ENCODE measurements at places on chromosomes 1 and 21.
A peak's percentile ranks its signal among the peaks of the same experiment; 100 is the strongest.

- peak; percentile 49 for DNase-seq
These were observed 143.7 kb downstream of the DNM3 start for GRCh38 chr1:171984850-171985485.

DNA sequence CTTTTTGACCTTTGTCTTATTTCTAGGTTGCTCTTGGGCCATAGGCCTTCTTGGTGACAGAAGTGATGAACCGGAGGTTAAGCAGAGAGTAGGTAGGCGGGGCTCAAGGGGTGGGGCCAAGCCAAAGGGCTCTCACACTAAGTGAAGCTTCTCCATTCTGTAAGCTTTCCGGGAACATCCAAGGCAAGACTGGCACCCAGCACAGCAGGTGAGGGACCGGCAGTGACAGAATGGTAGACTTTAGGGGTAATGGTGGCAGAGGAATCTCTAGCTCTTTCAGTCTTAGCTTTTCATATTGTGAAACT, at the start of gene TNFAIP8L2:
Gene TNFAIP8L2 (plus strand): TSS at position 135 of the 305 bp plus-strand sequence. CDS start 2,049 bp downstream, outside the sequence.
- DNase-seq = peak; percentile 77

DNA sequence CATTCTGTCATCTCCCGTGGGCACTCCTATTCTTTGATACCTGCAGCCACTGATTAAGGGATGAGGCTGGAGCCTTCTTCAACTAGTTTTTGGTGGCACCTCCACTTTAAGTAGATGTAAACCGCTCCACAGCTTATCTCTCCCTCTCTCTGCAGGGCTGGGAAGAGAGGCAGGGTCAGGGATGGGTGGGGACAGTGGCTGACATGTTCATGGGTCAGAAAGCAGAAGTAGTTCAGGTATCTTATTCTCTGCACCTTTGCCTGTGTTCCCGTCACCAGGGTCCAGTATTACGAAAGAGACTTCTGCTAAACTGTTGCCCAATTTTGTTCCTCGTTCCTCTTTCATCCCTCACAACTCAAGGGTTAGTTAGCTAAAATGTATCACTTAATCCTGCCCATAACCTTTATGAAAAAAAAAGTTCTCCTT, 51.7 kb upstream of the EDEM3 start:
- DNase-seq = peak; percentile 31

DNA sequence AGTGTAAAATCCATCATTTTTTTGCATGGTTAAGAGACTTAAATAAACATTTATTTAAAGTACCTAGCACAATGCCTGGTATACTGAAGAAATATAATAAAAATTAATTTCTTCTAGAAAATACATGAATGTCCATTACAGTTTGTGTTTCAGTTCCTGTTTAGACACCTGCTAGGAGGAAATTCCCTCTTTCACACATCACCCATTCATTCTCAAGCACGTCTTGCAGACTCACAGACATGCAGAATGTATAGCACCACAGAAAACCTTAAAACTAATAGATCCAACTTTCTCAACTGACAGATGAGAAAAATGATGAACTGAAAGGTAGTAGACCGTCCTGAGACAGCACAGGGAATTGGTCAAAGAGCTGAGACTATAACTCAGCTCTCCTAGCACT, 172.2 kb upstream of the C8B start:
- no peak for DNase-seq

- DNase-seq = no peak
These were observed 226.6 kb downstream of the RERE start for GRCh38 chr1:8590721-8591351.

- DNase-seq = no peak
These were observed 1.9 kb downstream of the OR2B11 start for GRCh38 chr1:247456021-247456420.

DNA sequence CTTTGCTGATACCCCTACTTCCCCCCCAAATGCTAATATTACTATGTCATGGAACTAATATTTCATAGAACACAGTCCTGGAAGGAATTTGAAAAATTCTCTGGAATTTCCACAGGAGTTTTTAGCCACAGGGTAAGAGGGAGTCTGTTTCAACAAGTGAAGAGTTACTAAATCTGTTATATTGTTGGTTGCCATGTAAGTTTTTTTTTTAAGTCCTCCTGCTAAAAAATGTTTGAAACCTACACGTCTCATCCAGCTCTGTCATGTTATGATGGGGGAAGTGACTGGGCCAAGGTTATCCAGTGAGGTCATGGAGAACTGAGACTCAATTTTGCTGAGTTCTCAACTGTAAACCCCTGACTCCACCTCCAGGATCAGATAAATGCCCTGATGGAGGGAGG, 60.8 kb upstream of the USP24 start:
- no peak for DNase-seq

DNA sequence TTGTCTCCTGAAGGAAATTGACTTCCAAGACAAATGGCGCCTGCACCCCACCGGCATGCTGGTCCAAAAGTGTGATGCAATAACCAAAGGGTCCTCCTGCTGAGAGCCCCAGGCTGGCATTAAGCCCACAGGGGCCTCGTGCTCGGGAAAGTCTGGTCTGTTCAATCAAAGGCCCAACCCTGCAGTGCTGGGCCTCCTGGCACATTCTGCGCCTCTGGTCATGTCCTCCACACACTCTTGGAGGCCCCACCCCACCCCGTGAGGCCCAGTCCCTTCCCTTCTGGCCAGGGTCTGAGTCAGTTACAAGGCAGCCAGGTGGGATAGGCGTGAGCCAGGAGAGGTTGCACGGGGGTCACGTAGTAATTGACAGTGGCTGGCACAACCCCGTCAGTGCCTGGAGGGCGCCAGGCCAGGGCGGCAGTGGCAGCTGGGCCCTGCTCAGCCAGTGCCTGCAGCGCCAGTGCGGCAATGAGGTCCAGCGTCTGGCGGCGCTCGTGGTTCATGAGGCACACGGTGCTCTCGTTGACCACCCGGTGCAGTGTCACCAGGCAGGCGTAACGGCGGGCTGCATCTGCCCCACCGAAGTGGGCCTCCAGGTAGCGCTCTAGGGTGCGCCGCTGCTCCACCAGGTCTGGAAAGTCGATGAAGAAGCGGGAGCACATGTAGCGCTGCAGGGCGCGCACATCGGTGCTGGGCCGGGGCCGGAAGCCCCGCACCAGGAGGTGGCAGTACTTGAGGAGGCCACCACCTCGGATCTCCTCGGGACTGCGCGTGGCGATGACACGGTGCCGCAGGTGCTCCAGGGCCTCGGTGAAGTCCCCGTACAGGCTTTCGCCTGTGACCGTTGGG, 6.8 kb downstream of the TENT5B start:
- no peak for DNase-seq

- DNase-seq = no peak
These were observed 39.4 kb downstream of the PTAFR start for GRCh38 chr1:28136922-28137613.

- no peak for DNase-seq
These were observed 135.4 kb upstream of the BACE2 start for GRCh38 chr21:41032541-41032940.

DNA sequence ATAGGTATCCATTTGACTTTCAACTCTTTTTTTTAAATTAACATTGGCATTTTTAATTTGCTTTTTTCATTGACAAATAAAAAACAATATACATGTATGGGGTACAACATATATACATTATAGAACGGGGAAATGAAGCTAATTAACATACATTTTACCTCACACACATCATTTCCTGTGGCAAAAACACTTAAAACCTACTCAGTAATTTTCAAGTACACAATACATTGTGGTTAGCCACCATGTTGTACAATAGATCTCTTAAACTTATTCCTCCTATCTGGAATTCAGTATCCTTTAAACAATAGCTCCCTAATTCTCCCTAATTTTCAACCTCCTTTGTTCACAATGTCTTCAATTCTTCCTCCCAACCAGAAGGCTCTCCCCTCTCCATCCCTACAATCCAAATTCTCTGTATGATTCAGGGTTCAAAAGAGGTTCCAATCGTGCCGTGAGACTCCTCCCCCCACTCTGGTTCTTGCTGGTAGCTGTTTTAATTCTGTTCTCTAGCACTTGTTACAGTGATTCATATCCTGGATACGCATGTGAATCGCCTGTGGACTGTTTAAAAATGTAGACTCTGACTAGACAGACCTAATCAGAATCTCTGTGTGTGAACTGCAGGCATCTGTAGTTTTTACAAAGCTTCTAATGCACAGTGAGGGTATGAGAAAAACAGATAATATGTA, 87.6 kb upstream of the DUSP10 start:
- no peak for DNase-seq

DNA sequence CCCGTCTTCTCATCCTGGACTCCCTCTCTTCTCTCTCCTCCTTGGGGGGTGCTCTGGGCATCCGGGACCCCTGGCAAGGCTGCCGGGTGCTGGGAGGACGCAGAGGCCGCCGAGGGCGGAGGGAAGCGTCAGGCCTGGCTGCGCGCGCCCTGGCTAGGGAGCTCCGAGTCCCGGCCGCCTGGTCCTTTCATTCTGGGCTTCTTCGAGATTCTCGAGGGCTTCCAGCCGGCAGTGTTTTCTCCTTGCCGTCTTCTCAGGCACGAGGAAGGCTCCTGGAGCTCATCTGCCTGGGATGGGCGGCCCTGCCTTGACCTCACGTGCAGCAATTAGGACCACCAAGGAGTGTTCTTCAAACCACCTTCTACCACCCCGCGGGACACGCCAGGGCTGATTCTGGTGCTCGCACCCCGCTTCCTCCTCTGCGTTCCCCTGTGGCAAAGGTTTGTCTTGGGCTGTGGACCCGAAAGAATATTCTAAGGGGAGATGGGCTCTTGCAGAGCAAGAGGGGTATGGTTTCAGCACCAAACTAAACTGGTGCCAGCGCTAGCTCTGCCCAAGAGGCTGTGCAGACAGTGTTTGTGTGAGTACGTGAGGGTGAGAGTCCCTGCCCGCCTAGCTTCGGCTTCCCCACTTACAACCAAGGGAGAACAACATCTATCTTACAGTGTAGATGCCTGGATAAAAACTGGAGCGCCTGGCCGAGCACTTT, 36.5 kb downstream of the PIK3CD start:
- peak; percentile 23 for DNase-seq

GRCh38 chr1:235979176-235979575, 85.7 kb downstream of the NID1 start:
- no peak for DNase-seq

DNA sequence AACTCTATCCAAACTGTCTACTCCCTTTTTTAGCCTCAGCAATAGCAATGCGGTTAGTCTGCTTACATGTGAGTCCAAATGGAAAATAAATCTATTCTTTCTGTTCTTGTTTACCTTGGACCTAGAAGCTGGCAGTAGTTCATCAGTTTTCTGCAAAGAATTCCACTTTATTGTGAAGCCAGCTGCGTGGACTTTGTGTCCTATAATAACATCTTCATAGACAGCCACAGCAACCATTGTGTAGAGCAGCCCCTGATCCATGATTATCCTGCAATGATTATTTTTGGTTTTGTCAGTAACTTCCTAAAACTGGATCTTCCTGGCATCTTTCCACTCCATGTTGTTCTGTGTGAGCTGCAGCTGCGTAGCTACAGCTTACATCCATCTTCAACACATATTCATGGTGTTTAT, 408.7 kb downstream of the NUF2 start:
- no peak for DNase-seq

- peak; percentile 49 for DNase-seq
These were observed 11.5 kb upstream of the CFAP45 start for GRCh38 chr1:159911326-159912070.

GRCh38 chr1:167517535-167518330, 596 bp downstream of the CD247 start:
- DNase-seq = no peak

DNA sequence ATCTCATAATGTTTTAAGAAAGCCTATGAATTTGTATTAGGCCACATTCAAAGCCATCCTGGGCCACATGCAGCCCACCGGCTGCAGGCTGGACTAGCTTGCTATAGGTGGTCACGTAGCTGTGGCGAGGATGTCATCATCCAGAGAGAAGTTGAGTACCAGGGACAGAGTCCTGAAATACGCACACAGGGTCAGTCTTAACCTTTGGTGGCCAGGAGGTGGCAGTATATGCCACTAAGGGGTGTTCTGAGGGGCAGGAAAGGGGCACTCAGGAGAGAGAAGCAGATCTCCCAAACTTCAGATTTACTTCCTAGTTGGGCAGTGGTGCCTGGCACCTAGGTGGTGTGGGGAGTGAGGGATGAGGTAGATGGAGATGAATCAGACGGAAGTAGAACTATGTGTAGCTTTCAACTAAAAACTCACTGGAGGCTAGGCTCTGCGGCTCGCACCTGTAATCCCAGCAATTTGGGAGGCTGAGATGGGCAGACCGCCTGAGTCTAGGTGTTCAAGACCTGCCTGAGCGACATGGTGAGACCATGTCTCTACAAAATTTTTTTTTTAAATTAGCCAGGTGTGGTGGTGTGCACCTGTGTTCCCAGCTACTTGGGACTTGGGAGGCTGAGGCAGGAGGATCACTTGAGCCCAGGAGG, 16.3 kb upstream of the CDK18 start:
- DNase-seq = peak; percentile 76

GRCh38 chr1:243705585-243705984, 144.5 kb downstream of the AKT3 start:
- no peak for DNase-seq

DNA sequence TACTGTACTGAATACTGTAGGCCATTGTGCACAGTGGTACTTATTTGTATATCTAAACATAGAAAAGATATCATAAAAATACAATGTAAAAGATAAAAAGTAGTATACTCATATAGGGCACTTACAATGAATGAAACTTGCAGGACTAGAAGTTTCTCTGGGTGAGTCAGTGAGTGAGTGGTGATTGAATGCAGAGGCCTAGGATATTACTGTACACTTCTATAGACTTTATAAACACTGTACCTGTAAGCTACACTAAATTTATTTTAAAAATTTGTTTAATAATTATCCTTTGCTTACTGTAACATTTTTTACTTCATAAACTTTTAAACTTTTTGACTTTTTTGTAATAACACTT, 82.5 kb downstream of the FGGY start:
- no peak for DNase-seq

DNA sequence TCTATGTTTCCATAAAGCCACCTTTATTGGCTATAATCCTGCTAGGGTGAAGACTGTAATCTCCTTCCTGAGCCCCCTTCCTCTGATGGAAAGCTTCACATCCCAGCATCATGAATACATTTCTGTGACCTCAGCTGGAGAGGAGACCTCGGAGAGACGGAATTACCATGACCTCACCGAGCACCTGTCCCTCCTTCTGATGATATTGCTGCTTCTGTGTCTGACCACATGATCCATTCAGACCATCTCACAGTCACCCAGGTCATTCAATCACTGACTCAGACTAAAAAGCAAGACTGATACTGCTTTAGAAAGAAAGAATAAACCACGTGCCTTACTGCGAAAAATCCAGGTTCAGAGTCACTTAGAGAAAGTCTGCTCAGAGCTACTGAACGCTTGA, 8.8 kb downstream of the KCND3 start:
- DNase-seq = no peak

GRCh38 chr21:38349111-38349746, 92.4 kb downstream of the KCNJ15 start:
- DNase-seq = no peak

All from B cell (primary cell).